CD8-positive, alpha-beta memory T cell (primary cell): ENCODE measurements at places on chromosomes 12 and 14.

GRCh38 chr14:104215706-104216334 lies 77.4 kb downstream of the KIF26A start:
- no peak for DNase-seq

- no peak for DNase-seq
Observed at GRCh38 chr14:104813286-104813685, 12.4 kb downstream of the ZBTB42 start.

GRCh38 chr12:112894128-112894527 lies 12.6 kb upstream of the OAS1 start:
- DNase-seq: no peak

DNA sequence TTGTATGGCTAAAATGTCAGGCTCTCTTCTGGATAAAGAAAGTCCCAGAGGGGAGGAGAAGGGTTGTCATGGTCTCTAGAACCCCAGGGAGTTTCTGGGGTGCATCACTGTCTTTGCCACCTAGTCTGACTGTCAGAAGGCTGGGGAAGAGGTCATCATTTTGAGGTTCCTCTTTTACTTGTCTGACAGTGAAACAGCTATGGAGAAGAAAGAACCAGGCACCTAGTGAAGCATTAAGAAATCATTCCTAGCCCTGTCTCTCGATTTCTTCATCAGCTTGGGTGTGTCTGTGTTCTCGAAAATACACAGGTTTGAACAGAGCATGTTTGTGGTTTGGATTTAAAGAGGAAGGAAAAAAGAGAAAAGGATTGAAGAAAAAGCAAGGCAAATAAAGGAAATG lies 158.7 kb upstream of the LRIG3 start:
- no peak for DNase-seq

- no peak for DNase-seq
Observed at GRCh38 chr12:100555722-100556121, 17.8 kb upstream of the GAS2L3 start.

DNA sequence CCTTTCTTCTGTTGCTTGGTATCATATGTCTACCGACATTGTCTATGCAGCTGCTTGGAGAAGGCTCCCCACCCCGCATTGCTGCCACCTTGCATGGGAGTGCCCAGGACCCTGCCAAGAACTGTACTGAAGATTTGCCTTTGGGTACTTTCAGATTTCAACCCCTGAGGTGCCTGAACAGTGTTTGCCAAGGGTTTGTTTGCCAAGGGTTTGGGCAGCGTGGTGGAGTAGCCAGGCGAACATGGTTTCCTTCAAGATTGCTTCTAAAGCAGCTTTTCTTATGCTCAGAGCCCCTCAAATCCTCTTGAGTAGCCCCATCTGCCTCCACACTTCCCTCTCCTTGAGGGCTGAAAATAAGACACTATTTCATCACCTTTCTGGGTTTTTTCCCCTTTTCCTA lies 25.3 kb upstream of the CRY1 start:
- no peak for DNase-seq

DNA sequence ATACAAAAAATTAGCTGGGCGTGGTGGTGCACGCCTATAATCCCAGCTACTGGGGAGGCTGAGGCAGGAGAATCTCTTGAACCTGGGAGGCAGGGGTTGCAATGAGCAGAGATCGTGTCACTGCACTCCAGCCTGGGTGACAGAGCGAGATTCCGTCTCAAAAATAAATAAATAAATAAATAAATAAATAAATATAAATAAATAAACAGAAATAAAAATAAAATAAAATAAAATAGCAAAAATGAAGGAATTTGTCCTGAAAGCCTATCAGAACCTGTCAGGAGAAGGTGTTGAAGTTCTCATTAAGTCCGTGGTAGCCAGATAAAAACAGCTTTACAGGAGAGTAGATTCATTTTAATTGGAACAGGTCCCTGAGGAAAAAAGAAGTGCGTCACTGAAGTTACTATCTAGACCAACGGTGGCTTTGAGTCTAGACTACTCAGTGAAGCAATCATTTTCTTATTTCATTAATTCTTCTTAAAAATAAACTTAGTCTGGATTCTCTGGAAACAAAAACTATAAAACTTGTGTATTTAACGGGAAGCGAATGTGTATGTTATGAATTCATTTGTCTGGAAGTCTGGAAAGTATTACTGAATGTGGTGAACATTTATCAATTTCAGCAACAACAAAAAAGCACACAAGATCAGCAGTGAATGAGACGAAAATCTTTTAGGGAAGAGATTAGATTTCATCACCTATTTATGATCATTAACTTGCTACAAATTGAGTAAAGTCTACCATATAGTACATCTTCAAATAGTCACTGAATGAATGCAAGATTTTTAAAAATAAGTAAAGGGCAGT lies 248.5 kb upstream of the PDE3A start:
- DNase-seq: no peak

GRCh38 chr12:105562199-105562971 lies 231.9 kb downstream of the C12orf75 start:
- DNase-seq: no peak

- DNase-seq: peak; percentile 66
Observed at GRCh38 chr14:63840981-63841380, 11.8 kb upstream of the SYNE2 start.

DNA sequence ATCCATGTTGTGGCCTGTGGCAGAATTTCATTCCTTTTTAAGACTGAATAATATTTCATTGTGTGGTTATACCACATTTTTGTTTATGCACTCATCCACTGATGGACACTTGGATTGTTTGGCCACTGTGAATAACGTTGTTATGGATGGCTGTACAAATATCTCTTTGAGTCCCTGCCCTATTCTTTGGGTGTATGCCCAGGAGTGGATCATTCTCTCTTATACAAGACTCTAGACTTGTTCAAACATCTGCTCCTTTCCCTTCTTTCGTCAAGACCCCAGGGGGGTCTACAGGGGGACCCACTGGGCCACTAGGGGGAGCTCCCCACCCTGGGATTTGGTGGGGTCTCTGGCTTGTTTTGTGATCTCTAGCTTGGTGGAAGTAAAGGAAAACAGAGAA lies 77.4 kb downstream of the FBXL14 start:
- no peak for DNase-seq

DNA sequence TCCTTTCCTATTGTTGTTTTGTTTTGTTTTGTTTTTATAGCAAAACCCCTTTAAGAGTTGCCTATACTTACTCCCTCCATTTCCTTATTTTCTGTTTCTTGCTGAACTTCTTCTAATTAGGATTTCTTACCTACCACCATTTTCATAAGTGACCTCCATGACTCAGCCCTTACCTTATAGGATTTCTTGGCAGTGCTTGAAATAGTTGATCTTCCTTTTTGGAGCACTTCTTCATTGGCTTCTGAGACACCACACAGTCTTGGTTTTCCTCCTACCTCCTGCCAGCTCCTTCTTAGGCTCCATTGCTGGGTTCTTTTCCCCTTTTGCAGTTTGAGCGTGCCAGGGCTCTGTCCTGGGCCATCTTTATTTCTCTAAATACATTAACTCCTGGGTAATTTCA lies 23.4 kb upstream of the EID3 start:
- DNase-seq: no peak

DNA sequence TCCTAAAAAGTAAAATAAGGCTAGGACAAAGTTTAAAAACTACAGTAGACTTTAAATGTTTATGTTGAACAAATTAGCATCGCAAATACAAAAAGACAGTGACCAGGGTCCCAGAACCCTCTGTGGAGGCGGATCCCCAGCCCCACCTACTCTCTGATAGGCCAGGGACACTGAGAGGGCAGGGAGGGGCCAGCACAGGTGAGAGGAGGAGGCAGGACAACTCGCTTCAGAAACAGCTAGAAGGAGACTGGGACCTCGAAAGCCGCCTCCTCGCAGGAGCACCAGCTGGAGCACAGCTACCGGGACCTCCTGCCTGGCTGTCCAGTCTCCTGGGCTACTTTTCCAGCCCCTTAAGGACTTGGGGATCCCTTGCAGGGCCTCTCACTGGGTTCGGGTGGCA lies 992 bp downstream of the DNAH10 start:
- DNase-seq: no peak

GRCh38 chr14:27050208-27050607 lies 452.4 kb upstream of the NOVA1 start:
- no peak for DNase-seq

DNA sequence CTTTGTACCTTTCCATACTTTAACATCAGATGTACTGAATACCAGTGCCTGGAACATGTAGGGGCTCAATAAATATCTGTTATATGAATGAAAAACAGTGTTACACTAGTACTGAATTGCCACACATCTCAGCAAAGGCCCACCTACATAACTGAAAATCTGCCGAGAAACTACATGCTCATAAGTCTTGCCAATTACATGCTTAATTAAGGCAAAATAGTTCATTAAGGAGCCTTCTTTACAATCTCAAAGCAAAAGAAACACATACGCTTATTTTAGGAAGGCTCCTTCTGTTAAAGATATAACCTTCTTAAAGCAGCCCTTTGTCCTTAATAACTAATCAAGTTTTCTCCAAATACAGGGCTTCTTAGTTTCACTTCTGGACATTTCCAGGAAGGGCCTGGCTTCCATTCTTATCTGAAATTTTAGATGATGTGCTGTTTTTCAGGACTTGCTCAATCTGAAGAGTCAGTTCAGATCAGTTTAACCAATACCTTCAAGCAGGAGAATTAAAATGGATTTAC lies 11.5 kb downstream of the LIMA1 start:
- no peak for DNase-seq

GRCh38 chr14:29672831-29673230 lies 254.8 kb downstream of the PRKD1 start:
- DNase-seq: no peak

GRCh38 chr14:94355191-94355794 lies 32.2 kb upstream of the SERPINA6 start:
- no peak for DNase-seq

- no peak for DNase-seq
Observed at GRCh38 chr14:57864659-57865058, 1.2 kb downstream of the SLC35F4 start.

DNA sequence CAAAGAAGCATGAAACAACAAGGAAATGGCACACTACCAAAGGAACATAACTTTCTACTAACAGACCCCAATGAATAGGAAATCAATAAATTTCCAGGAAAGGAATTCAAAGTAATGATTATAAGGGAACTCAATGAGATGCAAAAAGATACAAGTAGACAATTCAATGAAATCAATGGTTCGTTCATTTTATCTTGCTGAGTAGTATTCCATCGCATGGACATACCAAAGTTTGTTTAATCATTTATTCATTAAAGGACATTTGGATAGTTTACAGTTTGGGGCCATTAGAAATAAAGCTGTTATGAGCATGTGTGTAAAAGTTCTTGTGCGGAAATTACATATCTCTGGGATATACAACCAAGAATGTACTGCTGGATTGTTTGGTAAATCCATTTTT lies 35.0 kb upstream of the LYZ start:
- DNase-seq: no peak

DNA sequence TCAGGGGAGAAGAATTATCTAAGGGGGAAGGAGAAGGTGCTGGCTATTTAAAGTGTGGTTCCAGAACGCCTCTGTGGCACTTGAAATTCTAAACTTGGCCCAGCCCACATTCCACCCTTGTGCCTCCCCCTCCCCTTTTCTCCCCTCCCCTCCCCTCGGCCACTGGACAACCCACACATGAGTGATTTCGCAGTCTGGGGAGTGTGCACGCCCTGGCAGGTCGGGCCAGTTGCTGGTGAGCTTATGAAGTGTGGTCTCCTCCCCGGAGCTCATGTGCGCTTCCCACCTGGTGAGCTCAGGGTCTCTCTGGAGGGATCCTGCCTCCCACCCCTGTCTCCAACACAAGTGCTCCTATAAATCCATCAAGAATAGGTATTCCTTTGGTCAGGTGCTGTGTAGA lies at the start of gene SLC6A13:
SLC6A13 (minus strand) TSS at position 20 of the 400 bp plus-strand sequence. CDS start 2,784 bp downstream, outside the sequence.
- no peak for DNase-seq

DNA sequence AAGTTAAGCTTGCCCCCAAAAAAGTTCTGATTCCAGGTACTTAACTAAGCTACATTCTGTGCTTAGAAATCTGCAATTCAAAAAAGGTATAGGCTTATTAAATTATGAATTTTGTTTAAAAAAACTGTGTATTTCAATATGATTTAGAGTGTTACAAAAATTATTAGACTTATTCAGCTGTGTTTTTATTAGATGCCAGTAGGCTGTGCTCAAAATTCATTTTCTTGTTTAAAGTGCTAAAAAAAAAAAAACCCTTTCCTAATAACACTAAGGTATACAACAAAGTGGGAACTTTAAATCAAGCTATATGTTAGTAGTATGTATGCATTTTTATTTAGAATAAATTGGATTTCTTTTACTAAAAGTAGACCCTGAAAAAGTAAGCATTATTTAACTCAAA lies 25.0 kb downstream of the LRRC9 start:
- DNase-seq: no peak

- no peak for DNase-seq
Observed at GRCh38 chr14:57574617-57575288, 81.1 kb upstream of the CCDC198 start.

DNA sequence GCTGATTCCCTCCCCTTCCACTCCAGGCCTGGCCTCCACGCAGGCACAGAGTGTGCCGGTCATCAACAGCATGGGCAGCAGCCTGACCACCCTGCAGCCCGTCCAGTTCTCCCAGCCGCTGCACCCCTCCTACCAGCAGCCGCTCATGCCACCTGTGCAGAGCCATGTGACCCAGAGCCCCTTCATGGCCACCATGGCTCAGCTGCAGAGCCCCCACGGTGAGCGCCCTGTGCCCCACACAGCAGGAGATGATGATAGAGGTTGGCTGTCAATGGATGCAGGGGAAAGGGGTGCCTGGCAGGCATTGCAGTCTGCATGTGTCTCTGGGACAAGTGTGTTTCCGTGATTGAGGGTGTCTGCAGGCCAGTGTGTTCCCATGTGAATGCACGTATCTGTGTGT lies 18.8 kb downstream of the C12orf43 start:
- DNase-seq: no peak

DNA sequence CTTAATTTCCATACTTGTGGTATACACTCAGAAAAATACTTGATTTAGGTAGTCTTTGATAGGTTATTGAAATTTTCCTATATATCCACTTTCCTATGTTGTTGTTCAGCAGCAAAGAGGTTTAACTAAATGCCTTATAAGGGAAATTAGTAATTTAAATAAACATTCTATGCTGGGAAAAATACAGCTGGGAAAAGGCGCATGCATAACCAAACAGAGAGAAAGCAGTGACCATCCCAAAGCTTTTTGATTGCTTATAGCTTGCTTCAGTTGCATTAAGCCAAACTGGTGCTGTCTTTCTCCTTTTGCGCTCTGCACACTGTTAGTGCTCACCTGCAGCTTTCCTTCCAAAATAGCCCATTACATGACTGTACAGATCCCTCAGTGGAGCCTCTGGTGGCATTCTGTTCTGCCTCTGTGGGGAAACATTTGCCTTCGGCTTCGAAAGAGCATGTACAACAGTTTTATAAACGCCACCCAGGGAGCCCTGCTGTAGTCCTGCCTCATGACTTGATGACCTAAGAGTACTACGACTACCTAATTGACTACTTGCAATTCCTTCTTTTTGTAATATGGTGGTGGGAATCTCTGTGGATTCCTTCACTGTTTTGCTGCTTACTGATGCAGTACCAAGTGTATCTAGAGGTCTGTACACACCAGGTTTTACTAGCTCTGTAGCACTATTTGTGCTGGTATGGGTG lies 120.8 kb downstream of the RALGAPA1 start:
- DNase-seq: no peak

DNA sequence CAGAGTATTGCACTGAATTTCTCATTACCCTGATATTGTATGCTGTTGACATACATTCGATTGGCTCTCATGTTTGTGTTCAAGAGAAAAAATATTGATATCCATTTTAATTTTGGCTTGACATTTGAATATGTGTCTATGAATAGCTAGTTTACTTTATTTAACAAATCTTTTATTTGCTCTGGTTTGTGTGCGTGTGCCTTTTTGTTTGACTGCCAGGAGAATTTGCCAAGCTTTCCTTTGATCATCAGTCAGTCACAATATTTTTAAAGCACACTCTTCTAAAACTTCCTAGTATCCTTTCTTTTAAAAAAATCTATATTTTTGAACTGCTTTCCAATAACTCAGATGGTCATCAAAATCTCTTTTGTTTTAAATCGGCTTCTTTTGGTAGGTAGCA lies 179.3 kb upstream of the FLRT2 start:
- no peak for DNase-seq
